ENCODE measurements at places on chromosomes 4 and X. TPM values are rescaled to one million over a fixed set of nuclear protein-coding genes. Genes with fewer than 3 reads are reported as not detected.

SAT1 gene
- total RNA-seq: 81.8 TPM

SLC4A4 gene
- total RNA-seq: 12.5 TPM

RBM41 gene
- 14.7 TPM for total RNA-seq

SLC6A14 gene
- total RNA-seq: not detected

F8 gene
- total RNA-seq: 2.2 TPM

FGA gene
- not detected for total RNA-seq

VCX3B gene
- not detected for total RNA-seq

PAGE4 gene
- total RNA-seq: not detected

TKTL2 gene
- total RNA-seq: under 0.01 TPM

CTAG2 gene
- total RNA-seq: not detected

TLR8 gene
- total RNA-seq: not detected

BTK gene
- total RNA-seq: not detected

EMCN gene
- not detected for total RNA-seq

BDH2 gene
- total RNA-seq: 54.8 TPM

FAM9C gene
- under 0.01 TPM for total RNA-seq

TCEAL2 gene
- total RNA-seq: not detected

MBNL3 gene
- 3.9 TPM for total RNA-seq

RNF212 gene
- 3.0 TPM for total RNA-seq

AWAT2 gene
- not detected for total RNA-seq

BGN gene
- total RNA-seq: 62.5 TPM

SOX3 gene
- total RNA-seq: not detected

SHROOM4 gene
- 0.43 TPM for total RNA-seq

RAPGEF2 gene
- total RNA-seq: 47.1 TPM

MAN2B2 gene
- 13.9 TPM for total RNA-seq

DGKK gene
- not detected for total RNA-seq

ETDB gene
- total RNA-seq: not detected

TRMT10A gene
- 4.5 TPM for total RNA-seq

MAGEC2 gene
- not detected for total RNA-seq

CENPVL2 gene
- not detected for total RNA-seq

PCSK1N gene
- not detected for total RNA-seq

GAGE2A gene
- total RNA-seq: not detected

TMPRSS11D gene
- total RNA-seq: not detected

ARHGAP10 gene
- total RNA-seq: 41.5 TPM

SATL1 gene
- not detected for total RNA-seq

LRAT gene
- total RNA-seq: not detected

FOXR2 gene
- not detected for total RNA-seq
